ENCODE measurements at places on chromosomes 12 and 14.

DNA sequence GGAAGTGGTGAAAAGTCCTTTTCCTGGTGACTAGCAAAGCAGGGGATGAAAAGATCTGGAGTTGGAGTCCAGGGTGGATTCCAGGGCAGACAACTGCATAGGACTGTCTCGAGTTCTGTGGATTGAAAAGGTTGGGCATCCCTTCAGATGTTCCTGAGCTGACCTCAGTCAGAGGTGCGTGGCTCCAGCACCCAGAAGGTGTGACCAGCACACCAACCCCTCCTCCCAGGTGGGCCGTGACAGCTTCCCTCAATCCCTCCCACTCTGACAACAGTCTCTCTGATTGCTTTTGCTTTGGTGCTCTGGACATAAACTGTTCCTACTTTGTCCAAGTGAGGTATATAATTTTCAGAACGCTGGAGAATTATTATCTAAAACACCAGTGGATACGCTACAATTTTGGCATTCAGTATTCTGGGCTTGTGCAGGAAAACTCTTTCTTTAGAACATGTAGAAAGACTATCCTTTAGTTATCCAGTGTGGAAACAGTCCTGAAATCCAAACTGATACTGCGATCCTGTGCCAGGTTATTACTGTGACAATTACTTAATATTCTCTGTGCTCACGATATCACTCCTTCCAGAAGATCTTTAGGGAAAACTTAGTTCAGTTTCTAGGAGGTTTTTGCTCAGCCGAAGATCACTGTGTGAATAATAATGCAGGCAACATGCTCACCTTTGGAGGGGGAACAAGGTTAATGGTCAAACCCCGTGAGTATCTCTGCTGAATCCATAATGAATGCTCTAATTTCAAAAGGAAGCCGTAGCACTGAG, 87.9 kb downstream of the DAD1 start:
- no peak for DNase-seq

GRCh38 chr12:124578445-124578844, 11.0 kb upstream of the NCOR2 start:
- DNase-seq, result no peak

DNA sequence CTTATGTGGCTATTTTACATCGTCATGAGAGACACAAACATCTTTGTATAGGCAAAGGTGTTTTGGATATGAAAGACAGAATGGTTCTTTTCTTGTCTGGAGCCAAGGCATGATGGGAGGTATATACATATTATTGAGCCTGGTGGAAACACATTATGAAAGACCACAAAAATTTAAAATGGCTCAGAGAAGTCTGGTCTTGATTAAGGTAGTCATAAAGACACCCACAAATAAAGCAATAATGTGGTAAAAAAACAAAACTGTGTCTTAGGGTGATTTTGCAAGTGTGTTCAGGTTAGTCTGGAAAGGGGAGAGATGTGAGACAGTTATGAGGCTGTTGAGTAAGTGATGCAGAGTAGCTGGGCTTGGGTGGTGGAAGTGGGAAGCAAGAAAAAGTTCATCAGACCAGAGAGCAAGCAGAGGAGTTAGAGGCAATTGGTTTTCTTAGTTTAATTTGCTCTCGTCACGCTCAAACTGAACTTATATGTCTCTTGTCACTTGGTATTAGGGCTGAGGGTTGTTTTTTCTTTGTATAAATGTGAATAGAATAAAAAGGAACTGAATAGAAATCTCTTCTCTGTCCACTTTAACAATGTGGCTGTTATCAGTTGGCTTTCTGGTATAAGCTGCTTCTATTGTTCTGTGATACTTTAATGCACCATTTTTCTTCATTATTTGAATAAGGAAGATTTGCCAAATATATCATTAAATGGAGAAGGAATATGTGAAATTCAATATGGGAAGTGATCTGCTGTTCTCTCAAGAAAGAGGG, 115.0 kb downstream of the AKAP6 start:
- DNase-seq, result no peak

DNA sequence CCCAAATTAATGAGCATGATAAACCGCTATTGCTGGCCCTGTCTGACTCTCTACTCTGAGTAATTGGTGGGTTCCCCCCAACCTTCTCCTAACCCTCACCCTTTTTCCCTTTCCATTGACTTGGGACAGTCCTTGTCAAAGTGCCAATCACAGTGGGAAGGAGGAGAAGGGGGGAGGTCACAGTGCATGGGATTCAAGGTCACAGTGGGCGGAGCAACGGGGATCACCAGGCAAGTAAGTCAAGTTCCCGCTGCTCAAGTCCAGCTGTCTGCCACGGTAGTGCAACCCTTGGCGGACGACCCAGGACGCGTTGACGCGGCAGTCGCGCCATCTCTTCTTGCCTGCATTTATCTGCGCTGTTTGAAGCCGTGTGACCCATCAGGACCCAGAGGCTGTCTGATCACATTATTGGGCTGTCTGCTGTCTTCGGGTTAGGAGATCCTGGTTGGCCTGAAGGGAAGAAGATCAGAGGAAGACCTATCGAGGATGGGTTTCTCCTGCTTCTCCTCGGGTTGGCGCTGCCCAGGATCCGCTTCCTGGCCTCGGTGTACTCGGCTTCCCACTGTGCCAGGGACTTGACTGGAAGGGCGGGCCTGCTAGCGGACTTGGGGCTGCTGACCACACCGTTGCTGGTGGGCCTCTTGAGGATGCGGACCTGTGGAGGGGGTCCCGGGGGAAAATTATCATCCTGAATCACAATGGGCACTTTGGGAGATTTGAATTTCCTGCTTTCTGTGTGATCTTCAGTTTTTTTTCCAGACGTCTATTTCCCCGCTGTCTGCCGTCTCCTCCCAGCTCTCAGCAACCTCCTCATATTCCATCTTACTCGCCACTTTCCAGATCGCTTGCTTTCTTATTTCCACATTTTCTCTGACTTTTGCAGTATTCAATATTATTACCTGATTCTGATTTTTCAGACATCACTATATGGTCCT, 3.1 kb upstream of the MDM2 start:
- DNase-seq, result no peak

DNA sequence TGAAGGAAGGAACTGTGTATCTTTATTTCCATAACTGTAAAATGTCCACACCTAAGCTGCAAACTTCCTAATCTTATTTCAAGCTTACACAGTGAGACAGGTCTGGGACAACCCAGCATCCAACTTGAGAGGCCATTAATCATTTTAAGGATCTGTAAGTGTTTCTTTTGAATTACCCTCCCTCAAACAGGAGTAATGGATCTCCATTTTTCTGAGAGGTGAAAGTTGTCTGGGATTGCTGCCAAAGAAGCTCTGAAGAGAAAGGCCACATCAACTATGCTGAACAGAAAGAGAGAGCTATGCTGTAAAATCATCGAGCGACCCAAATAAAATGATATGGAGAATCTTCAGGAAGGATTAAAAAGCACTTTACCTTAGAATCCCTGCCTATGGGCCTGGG, 131.7 kb upstream of the CPNE8 start:
- DNase-seq, result no peak

GRCh38 chr14:77113644-77114043, 15.6 kb downstream of the CIPC start:
- DNase-seq, result no peak

DNA sequence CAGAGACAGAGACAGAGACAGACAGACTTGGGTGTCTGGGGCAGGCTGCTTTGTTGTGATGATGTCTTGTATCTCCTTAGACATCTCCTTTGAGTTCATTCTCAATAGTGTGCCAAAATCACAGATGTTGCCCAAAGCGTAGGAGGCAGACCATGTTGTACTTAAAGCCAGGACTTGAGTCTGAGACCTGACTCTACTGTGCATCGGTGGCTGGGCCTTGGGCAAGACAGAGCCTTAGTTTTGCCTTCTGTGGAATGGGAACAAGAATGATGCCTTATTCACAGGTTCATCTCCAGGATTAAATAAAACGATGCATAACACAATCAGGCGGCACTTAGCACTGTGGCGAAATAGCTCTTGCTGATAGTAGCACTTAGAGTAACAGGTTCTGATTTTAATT, 230.3 kb downstream of the AACS start:
- DNase-seq, result no peak

GRCh38 chr12:15208140-15208539, 13.1 kb downstream of the RERG start:
- no peak for DNase-seq

DNA sequence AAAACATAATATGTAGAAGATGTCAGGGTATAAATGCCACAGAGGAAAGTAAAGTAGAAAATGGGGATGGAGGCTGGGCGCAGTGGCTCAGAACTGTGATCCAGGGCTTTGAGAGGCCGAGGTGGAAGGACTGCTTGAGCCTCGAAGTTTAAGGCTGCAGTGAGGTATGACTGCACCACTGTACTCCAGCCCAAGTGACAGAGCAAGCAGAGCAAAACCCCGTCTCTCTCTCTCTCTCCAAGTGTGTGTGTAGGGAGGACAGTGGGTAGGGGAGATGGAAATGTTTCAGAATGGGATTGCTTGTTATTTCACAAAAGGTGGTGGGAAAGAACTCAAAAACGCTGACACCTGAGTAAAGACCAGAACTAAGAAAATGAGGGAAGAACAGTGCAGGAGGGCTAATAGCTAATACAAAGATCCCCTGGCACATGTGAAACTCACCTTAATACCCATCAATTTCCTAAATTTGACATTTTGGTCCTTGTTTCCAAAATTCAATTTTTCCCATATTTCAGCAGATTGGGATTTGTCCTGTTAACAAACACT, 5.7 kb upstream of the ZCCHC8 start:
- no peak for DNase-seq

- DNase-seq, result no peak
Measured at GRCh38 chr12:69464428-69464827, 5.8 kb upstream of the FRS2 start.

GRCh38 chr12:115752156-115752555, 525.3 kb downstream of the MED13L start:
- no peak for DNase-seq

DNA sequence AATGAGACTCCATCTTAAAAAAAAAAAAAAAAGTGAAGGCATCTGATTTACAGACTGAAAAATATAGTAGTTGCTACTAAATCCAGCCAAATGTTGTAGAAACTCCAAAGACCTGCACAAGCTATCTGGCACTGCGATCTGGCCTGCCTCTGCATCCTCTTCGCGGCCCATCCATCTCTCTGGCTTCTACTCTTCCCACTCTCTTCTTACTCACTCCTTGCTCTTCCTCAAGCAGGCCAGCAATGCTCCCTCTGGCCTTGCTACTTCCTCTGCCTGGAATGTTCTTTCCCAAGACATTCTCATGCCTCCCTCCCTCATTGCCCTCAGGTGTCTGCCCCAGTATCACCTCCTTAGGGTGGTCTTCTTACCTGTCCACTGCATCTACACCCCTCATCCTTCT, 9.7 kb upstream of the CRY1 start:
- DNase-seq, result no peak

GRCh38 chr12:105466231-105466900, 135.9 kb downstream of the C12orf75 start:
- no peak for DNase-seq

DNA sequence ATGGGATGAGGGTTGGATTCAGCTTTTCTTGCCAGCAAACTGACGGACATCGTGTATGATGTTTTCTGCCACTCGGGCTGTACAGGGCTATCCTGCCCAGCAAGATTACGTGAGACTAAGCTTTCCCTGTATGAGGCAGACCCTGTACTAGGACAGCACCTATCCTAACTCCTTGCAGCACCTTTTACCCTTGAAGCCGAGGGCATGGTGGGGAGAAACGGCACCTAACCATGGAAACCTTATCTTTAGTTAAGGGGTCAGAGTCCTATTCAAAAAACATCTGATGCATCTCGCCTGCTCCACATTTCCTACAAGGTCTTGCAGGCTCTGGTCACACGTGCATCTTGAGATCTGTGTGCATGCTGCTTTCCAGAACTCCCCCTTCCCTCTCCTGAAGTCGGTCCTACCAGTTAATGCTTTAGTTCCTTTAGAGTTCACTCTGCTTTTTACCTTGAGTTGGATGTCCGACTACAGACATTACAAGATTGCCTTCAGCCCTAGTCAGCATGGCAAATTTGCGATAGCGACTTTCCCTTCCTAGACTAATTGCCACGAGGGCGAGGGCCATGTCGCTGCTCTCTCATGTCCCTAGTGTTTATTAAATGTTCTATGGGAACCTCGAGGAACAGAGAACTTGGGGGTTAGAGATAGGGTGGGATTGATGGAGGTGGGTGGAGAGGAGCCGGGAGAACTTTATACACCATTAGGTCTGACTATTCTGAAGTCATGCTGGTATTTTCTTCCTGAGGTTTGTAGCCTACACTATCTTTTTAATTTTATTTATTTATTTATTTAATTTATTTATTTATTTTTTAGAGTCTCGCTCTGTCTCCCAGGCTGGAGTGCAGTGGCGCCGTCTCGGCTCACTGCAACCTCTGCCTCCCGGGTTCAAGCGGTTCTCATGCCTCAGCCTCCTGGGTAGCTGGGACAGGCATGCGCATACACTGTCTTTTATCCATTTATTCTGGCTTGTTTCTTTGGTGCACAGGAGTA, 6.6 kb downstream of the RAN start:
- DNase-seq, result no peak

GRCh38 chr12:27794818-27795584, 15.0 kb upstream of the MANSC4 start:
- no peak for DNase-seq

GRCh38 chr14:98711453-98711852, 560.5 kb downstream of the BCL11B start:
- no peak for DNase-seq
